ENCODE measurements at places on chromosomes 1 and 21. TPM values are rescaled to one million over a fixed set of nuclear protein-coding genes. Genes with fewer than 3 reads are reported as not detected.

Gene KRTAP11-1
- total RNA-seq = not detected

DNA sequence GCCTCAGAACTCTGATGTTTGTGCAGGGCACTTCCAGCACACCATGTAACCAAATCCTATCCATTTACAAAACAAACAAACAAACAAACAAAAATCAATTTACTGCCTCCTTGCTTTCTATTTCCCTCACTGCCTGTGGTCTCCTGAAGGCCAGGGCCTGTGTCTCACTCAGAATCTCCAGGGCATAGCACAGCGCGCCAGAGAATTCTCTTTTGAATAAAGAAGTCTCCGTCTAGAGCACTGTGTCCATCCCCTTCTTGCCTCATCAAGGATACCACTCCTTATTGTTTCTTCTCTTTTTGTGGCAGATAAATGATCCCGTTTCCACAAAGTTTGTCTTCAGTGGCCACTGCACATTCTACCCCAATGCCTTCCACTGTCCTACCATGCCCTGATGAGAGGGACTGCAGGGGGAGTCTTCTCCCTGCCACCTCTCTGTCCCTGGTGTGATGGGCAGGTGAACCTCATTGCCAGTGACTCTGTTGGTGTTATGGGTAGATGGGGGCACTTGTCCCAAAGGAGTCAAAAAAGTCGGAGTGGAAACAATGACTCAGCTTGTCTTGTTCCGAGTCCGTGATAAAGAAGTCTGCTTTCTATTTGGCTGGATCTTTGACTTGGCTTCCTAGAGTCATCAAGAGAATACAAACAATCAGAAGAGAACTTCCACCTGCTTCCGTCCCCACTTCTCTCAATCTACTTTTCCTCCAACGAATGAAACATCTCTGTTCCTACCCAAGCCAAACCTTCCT is 30.0 kb downstream of the XCL2 start:
- no peaks in the 10 kb centered on the region for H3K36me3 ChIP-seq
- peaks cover 7% of the 10 kb centered on the region for H3K4me1 ChIP-seq
- H3K27ac ChIP-seq = no peak overlapping the region
- H3K27me3 ChIP-seq = no peaks in the 10 kb centered on the region
- H3K4me3 ChIP-seq = no peak overlapping the region

GRCh38 chr1:203531063-203531462 is 37.1 kb downstream of the OPTC start:
- peaks cover 1% of the 10 kb centered on the region for H3K4me1 ChIP-seq
- no peaks in the 10 kb centered on the region for H3K36me3 ChIP-seq
- no peak for DNase-seq
- H3K4me3 ChIP-seq = no peak overlapping the region

- no peak overlapping the region for H3K4me3 ChIP-seq
- no peak for DNase-seq
- H3K36me3 ChIP-seq = no peaks in the 10 kb centered on the region
- peaks cover 4% of the 10 kb centered on the region for H3K4me1 ChIP-seq
- no peaks in the 10 kb centered on the region for H3K27me3 ChIP-seq
- H3K27ac ChIP-seq = no peak overlapping the region
Observed at GRCh38 chr1:156516821-156517220, 16.2 kb upstream of the MEF2D start.

DNA sequence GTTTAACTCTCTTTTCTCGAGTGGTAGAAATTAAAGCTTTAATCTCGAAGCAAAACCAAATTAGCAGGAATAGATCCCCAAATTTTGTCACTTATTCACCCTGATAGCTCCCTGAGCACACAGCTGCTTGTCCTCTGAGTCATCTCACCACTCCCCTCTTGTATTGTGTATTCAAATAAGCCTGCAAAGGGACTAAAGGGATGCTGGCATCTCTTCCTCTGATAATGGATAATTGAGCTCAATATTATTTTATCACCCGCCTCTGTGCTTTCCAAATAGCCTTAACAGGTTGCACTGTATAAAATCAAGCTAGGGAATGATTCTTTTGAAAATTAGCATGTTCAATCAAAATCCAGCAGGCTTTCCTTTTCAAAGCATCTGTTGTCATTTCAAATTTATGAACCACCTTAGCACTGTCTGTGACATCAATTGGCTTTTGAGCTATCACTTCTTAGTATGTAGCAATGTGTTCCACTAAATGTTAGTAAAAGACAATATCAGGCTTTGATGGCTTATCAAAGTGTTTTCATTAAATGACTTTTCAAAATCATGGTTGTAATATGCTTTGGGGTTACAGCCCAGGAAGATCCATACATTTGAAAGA is 561.6 kb downstream of the PLA2G4A start:
- no peak for DNase-seq
- no peaks in the 10 kb centered on the region for H3K4me1 ChIP-seq
- H3K36me3 ChIP-seq = no peaks in the 10 kb centered on the region
- H3K27me3 ChIP-seq = no peaks in the 10 kb centered on the region

Gene ZBTB8A
- 13.9 TPM for total RNA-seq

Gene SPOCD1
- 0.15 TPM for total RNA-seq

Gene S100A8
- 8.8 TPM for total RNA-seq

Gene KRTAP22-2
- not detected for total RNA-seq

GRCh38 chr1:150876119-150876454 is 312 bp downstream of the ARNT start:
- no peak for DNase-seq
- no peaks in the 10 kb centered on the region for H3K36me3 ChIP-seq
- peak overlapping the region; percentile 99 for H3K4me3 ChIP-seq
- H3K4me1 ChIP-seq = peaks cover 6% of the 10 kb centered on the region

Gene DONSON
- total RNA-seq = 10.8 TPM

DNA sequence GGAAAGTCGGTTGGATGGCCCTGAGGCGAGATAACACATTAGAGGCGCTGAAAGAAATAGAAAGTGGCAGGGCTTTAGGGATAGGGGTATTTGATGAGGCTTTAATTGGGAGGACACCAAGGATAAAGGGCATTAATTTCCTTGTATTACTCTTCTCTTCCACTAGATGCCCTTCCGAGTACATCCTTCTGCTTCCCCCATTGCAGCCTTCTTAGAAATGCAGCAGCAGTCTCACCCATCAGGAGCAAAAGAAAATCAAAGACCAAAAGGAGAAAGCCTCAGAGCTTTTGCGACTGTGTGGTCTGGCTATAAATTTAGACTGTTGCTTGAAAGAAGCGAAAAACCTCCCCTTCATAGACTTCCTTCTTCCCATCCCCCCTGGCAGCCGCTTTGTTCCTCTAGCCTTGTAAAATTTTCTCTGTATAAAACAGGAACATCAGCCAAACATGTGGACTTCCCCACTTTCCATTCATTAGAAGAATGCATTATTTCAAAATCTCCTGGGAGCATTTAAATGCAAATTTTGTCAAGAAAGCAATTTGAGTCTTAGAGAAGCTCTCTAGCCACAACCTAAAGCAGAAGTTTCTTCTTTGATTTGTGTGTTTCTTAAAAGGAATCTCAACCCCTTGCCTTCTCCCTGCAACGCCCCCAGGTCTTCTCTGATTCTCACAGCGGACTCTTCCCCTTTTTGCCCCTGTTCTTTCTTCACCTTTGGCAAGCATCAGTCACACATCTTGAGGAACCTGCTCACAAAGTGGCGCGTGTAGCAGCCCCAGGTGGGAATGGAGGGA is 76.6 kb downstream of the NDUFS5 start:
- H3K4me1 ChIP-seq = peaks cover 9% of the 10 kb centered on the region
- H3K27ac ChIP-seq = no peak overlapping the region
- no peak overlapping the region for H3K4me3 ChIP-seq
- DNase-seq = no peak

Gene SPRR1B
- not detected for total RNA-seq

DNA sequence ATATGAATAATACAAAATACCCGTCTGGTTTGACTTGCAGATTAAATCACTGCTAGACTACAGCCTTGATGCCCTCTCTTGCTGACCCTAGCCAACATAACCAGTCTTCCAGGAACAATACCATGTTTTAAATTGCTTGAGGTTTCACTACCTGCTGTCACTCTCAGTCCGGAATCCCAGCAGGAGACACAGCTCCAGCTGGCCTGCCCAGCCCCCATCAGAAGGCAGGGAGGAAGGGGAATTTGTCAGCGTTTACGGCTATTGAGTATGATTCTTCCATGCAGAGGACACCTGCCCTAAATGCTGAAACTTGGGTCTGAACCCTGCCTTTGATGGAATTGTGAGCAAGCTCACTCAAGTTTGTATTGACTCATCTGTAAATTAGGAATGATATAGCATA is 33.0 kb downstream of the ZNF496 start:
- H3K4me3 ChIP-seq = no peak overlapping the region
- H3K36me3 ChIP-seq = no peaks in the 10 kb centered on the region
- no peaks in the 10 kb centered on the region for H3K27me3 ChIP-seq
- H3K4me1 ChIP-seq = no peaks in the 10 kb centered on the region

Gene FNDC5
- total RNA-seq = 4.2 TPM

- H3K4me3 ChIP-seq = no peak overlapping the region
- peaks cover 8% of the 10 kb centered on the region for H3K4me1 ChIP-seq
- H3K27ac ChIP-seq = no peak overlapping the region
- no peak for DNase-seq
Observed at GRCh38 chr1:243475966-243476365, 220.1 kb downstream of the SDCCAG8 start.

DNA sequence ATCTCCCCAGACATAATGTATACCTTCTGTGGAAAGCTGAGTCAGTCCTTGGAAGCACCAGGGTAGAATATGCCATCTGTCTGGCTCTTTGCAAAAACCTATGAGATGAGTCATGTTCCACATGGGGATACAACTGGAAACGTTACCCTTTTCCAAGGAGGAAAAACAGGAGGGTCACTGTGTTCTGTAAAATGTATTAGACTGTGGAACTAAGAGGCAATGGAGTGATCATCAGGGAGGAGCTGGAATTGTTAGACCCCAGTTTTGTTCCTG is 16.1 kb upstream of the PSMD4 start:
- no peaks in the 10 kb centered on the region for H3K27me3 ChIP-seq
- H3K36me3 ChIP-seq = no peaks in the 10 kb centered on the region
- H3K4me1 ChIP-seq = no peaks in the 10 kb centered on the region

Gene NMNAT2
- not detected for total RNA-seq

Gene SLC37A1
- 6.7 TPM for total RNA-seq

Gene ETNK2
- total RNA-seq = 54.5 TPM

DNA sequence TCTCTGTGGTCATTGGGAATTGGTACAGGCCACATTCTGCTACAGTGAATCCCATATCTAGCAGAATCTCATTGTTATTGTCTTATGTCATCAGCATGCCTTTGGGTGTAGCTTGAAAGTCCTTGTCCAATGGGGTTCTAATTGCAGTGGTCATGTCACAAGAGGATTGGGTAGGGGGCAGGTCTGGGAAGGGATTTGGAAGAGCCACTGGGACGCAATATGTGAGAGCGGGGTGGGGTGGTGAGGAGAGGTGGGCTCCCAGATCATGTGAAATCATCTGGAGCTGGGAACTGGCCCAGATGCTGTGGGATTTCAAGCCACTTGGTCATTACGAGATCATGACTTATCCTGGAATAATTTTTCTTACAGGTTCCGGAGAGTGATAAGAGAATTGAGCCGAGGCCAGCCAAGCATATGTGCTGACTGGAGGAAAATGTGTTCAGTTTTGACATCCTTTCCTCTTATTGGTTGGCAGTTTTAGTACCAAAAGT is 16.3 kb downstream of the CNIH3 start:
- no peak overlapping the region for H3K4me3 ChIP-seq
- peak overlapping the region; percentile 13 for H3K27ac ChIP-seq
- DNase-seq = no peak
- H3K27me3 ChIP-seq = no peaks in the 10 kb centered on the region

DNA sequence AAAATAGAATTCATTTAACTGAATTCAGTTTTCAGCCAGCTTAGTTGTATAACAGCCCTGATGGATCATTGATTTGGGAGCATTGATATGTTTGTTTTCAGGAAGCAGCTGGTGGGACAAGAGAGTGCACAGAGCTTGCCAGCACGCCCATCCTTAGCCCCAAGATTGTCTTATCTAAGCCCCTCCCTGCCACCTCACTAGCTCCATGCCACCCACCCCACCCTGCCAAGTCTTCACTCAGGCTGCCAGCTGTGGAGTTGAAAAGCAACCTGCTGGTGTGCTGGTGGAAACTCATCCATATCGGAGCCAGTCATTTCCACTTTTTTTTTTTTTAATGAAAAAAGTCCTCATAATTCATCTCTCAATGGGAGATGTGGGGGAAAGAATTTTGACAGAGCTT is 11.8 kb downstream of the KIRREL1 start:
- H3K4me3 ChIP-seq = no peak overlapping the region
- no peaks in the 10 kb centered on the region for H3K27me3 ChIP-seq
- no peak for DNase-seq
- peaks cover 73% of the 10 kb centered on the region for H3K4me1 ChIP-seq

Gene SPTA1
- 1.8 TPM for total RNA-seq

DNA sequence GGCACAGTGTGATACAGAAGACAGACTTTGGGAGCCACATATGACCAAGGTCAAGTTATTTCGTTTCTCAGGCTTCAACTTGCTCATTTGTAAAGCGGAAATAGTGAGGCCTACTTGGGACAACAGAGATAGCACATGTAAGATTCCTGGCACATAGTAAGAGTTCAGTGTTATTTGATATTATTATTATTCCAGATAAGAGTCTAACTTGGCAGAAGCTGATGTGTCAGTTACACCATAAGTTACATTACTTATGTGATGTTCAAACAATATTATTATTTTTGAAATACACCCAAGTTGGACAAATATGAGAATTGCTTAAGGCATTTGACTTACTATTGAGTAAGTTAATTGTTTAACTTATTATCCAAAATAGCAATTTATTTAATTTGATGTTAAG is 10.2 kb upstream of the CYP4X1 start:
- no peaks in the 10 kb centered on the region for H3K36me3 ChIP-seq
- H3K4me3 ChIP-seq = no peak overlapping the region
- H3K27ac ChIP-seq = no peak overlapping the region
- no peak for DNase-seq
